Bronchial epithelial cell (primary cell): ENCODE measurements at places on chromosomes 4 and X. TPM values are rescaled to one million over a fixed set of nuclear protein-coding genes. Genes with fewer than 3 reads are reported as not detected.

The MPC1L gene
- not detected in 2 replicates for total RNA-seq

The F9 gene
- not detected in 2 replicates for total RNA-seq

The SMIM31 gene
- total RNA-seq = not detected in 2 replicates

The FAM236D gene
- not detected in 2 replicates for total RNA-seq

The PGM2 gene
- 59.2 and 61.3 TPM in 2 replicates for total RNA-seq

The ZNF827 gene
- 2.1 and 3.5 TPM in 2 replicates for total RNA-seq

The GC gene
- total RNA-seq = not detected in 2 replicates

The HEPH gene
- under 0.01 and 0.26 TPM in 2 replicates for total RNA-seq

The UCP1 gene
- total RNA-seq = under 0.01 TPM in 1 of 2 replicates, not detected in the other

The SPATA18 gene
- total RNA-seq = 11.8 and 16.1 TPM in 2 replicates

The NAP1L5 gene
- total RNA-seq = 0.26 and 0.77 TPM in 2 replicates

The CFP gene
- under 0.01 and 0.26 TPM in 2 replicates for total RNA-seq

The CXCL1 gene
- total RNA-seq = 4.2 and 5.2 TPM in 2 replicates

The EXOC1L gene
- not detected in 2 replicates for total RNA-seq

The DAPP1 gene
- total RNA-seq = 31.3 and 58.0 TPM in 2 replicates

The FDCSP gene
- not detected in 2 replicates for total RNA-seq

The MAGEA2 gene
- total RNA-seq = not detected in 2 replicates

The EFHC2 gene
- under 0.01 TPM in 1 of 2 replicates, not detected in the other for total RNA-seq

The DCX gene
- total RNA-seq = not detected in 2 replicates

The GYPE gene
- not detected in 2 replicates for total RNA-seq

The SEL1L3 gene
- total RNA-seq = 92.8 and 117 TPM in 2 replicates

The MAMLD1 gene
- total RNA-seq = under 0.01 and 0.13 TPM in 2 replicates

The LGI2 gene
- total RNA-seq = not detected in 2 replicates

The INTU gene
- 3.9 and 6.7 TPM in 2 replicates for total RNA-seq

The HSFX4 gene
- total RNA-seq = not detected in 2 replicates

The EGF gene
- 0.51 and 1.1 TPM in 2 replicates for total RNA-seq

The SLC9A7 gene
- total RNA-seq = 8.2 and 15.0 TPM in 2 replicates

The PROM1 gene
- 0.13 and 0.26 TPM in 2 replicates for total RNA-seq

The BEX1 gene
- total RNA-seq = not detected in 2 replicates

The GLRA3 gene
- total RNA-seq = not detected in 2 replicates

The HMX1 gene
- total RNA-seq = not detected in 2 replicates
